DMS79 (cell line): ENCODE measurements at places on chromosomes 13 and 19.
A peak's percentile ranks its signal among the peaks of the same experiment; 100 is the strongest.

DNA sequence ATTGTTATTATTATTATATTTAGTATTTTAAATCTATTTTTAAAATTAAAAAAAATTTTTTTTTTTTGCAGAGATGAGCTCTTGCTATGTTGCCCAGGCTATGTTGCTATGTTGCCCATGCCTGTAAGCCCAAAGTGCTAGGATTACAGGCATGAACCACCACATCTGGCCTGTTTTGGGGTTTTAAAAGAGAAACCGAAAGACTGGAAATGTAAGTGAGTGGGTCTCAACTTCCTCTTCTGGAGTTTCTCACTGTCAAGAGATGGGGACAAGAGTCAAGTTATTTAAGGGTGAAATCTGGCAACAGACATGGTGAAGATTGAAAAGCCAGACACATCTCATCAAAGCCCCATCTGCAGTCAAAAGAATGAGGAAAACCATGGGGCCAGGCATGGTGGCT, 4.2 kb upstream of the OR7G3 start:
- no peak for DNase-seq

DNA sequence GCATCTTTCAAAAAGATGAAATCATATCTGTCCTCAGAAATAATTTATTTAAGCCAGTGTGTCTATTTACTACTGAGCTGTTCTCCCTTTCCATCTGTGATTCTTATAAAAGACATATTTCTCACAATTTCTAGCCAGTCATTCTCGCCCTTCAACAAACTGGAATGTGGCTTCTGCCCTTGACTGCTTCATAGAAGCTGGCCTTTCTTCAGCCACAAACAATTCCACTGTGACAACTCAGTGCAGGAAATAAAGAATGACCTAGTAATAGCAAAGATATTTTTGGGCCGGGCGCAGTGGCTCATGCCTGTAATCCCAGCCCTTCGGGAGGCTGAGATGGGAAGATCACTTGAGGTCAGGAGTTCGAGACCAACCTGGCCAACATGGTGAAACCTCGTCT, 655.5 kb downstream of the PCDH9 start:
- no peak for DNase-seq

GRCh38 chr19:55304279-55304978, 20.6 kb downstream of the BRSK1 start:
- DNase-seq = no peak

DNA sequence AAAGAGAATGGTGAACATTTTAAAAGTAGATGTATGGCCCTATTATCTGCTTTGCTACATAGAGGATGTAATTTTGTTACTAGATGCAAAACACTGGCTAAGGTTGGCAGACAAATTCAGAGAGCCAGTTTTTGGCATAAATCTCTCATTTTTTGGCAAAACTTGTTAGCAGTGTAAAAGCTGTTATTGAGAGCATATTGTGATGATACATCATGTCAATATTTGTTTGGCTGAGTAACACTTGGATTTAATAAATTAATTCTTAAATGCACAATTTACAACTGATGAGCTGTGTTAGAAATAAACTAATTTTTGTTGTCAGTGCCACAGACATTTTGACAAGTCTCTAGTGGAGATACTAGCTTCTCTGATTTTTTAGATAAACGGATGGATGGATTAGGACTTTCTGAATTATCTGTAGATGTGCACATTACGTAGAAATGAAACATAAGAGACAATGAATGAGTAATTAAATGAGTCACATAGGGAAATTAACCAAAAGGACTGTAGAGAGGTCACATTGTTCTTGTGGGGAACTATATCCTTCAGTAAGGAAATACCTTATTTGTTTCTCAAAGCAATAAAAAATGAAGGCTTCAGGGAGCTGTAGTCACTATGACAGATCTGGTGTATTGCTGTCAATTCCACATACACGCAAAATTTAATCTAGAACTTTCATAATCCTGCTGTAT, 17.4 kb downstream of the UFM1 start:
- no peak for DNase-seq

DNA sequence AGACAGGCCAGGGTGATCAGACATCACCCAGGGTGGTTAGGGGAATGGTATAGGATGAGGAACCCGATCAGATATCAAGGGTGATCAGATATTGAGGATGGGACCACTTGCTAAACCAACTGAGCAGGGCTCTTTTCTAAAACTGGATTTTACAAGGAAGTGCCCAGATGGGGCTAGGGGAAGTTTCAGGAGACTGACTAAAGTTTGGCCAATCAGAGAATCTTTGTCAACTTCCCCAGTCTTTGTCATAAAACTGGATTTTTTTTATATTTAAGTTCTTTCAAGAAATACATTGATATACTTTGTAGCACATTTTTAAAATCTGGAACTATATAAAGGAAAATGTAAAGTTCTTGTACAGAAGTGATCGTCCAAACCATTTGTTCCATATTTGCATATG, 30.5 kb upstream of the DLEU7 start:
- DNase-seq = no peak

GRCh38 chr13:20544201-20544923, 18.7 kb upstream of the CRYL1 start:
- DNase-seq = no peak

DNA sequence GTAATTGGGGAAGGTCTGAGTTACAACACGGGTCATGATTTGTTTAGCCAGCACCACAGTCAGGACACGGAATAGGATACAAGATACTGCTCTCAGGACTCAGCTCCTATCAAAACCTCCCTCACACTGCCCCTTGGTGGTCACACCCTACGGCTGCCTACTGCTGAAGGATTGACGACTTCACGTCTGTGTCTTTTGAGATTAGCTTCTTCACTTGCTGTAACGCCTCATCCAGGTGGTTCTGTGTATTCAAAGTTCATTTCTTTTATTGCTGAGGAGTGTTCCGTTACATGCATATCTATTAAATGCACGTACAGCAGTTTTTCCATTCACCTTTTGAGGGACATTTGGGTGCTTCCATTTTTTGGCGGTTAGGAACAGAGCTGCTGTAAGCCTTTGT, 46.3 kb downstream of the URI1 start:
- no peak for DNase-seq

DNA sequence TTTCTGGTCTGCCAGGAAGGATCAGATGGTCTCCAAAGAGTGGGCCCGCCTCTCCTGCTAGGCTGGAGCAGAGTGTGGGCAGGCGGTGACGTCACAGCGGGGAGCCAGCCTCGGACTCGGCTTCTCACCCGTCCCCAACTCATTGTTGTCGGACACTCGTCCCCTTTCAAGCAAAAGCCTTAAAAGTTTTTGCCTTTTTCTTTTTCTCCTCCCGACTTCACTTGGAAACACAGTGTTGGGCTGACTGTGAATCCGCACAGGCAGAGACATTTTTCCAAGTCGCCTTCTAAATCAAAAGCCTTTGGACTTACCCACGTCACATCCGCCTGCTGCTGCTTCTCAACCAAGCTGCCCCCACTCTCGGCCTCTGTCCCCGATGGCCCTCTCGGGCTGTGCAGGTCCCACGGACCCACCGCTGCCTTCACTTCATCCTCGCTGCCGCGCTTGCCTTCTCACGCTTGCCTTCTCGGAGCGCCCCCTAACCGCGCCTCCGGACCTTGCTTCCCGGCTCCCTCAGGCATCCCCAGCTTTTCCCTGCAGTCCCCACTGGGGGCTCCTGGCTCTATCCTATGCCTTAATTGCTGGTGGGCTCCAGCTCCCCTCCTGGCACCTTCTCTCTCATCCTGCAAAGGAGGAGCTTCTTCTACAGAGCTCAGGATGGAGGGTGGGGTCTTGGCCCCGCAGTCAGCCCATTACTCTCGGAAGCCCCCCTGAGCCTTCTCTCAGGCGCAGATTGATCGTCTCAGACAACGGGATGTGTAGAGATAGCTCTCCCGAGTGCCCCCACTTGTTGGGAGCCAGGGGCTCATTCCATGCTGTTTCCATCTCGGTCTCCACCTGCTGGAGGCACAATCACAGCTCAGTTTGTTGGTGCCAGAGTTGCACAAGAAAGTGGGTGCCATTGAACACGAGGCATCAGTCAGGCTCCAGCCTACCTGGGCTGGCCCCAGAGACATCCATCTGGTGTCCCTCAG, 3.9 kb upstream of the ZNF135 start:
- no peak for DNase-seq

GRCh38 chr19:47486900-47487299, 2.9 kb upstream of the KPTN start:
- no peak for DNase-seq

- DNase-seq = no peak
Measured at GRCh38 chr13:87280139-87280538, 391.0 kb upstream of the SLITRK5 start.

- DNase-seq = no peak
Measured at GRCh38 chr19:3162418-3163229, 15.9 kb upstream of the S1PR4 start.

DNA sequence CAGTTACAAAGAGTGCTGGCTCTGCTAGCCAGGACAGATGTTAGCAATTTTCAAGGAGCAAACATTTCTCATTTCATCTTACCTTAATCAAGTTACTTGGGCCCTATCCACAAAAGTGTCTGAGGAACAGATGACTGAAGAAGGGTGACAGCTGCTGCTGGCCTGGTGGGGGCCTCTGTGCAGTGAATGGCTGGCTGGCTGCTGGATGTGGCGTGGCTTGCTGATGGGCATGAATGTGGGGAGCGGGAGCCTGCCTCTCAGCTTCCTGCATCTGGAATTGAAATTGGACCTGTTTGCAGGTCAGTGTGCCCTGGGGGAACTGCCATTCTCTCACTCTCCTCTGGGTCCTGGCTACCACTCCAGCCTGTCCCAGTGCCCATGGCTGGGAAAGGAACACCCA, 94.7 kb downstream of the RGCC start:
- no peak for DNase-seq

DNA sequence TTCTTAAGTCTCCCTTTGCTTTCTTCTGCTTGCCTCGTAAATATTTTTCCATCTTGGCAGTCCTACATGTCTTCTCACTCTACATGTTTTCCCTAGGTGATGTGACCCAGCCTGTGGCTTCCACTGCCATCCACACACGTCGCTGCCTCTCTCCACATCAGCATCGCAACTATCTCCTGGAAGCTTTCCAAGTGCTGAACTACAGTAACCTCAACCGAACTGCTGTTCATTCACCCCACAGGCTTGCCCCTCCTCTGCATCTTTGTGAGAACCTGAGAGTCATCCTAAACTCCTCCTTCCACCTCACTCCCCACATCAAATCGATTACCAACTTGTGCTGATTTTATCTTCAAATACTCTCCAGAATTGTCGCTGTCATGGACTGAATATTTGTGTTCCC, 41.2 kb upstream of the USPL1 start:
- DNase-seq = peak; percentile 45

- DNase-seq = no peak
Measured at GRCh38 chr13:78608252-78608687, 4.9 kb upstream of the POU4F1 start.

- no peak for DNase-seq
Measured at GRCh38 chr19:24098359-24098758, 11.4 kb downstream of the ZNF254 start.

DNA sequence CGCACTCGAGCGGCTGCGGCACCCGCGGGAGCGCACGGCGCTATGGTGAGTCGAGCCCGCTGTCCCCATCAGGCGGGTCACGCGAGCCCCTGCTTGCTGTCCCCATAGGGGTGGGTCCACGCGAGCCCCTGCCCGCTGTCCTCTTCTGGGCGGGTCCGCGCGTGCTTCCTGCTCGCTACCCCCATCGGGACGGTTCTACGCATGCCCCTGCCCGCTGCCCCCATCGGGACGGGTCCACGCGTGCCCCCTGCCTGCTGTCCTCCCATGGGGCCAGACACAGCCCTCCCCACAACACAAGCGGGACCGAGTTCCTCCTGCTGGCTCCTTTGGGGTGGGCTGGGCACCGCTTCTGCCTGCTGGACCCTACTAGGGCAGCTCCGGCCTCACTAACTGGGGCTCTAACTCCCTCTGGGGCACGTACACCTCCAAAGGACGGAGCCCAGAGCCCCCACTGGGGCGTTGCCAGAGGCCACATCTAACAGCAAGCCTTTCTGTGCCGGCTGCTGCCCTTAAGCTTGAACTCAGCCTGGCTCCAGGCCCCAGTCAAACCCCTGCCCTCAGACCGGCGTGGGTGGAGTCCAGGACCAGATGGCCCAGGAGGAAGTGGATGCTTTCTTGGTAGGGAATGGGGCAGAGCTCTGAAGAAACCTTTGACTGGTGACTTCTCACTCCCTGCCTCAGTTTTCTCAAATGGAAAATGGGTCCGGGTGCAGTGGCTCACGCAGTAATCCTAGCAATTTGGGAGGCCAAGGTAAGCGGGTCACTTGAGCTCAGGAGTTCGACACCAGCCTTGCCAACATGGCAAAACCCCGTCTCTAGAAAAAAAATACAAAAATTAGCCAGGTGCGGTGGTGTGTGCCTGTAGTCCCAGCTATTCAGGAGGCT, 722 bp downstream of the COLGALT1 start:
- peak; percentile 9 for DNase-seq
